ENCODE measurements at places on chromosomes 12 and 14. TPM values are rescaled to one million over a fixed set of nuclear protein-coding genes. Genes with fewer than 3 reads are reported as not detected.

DNA sequence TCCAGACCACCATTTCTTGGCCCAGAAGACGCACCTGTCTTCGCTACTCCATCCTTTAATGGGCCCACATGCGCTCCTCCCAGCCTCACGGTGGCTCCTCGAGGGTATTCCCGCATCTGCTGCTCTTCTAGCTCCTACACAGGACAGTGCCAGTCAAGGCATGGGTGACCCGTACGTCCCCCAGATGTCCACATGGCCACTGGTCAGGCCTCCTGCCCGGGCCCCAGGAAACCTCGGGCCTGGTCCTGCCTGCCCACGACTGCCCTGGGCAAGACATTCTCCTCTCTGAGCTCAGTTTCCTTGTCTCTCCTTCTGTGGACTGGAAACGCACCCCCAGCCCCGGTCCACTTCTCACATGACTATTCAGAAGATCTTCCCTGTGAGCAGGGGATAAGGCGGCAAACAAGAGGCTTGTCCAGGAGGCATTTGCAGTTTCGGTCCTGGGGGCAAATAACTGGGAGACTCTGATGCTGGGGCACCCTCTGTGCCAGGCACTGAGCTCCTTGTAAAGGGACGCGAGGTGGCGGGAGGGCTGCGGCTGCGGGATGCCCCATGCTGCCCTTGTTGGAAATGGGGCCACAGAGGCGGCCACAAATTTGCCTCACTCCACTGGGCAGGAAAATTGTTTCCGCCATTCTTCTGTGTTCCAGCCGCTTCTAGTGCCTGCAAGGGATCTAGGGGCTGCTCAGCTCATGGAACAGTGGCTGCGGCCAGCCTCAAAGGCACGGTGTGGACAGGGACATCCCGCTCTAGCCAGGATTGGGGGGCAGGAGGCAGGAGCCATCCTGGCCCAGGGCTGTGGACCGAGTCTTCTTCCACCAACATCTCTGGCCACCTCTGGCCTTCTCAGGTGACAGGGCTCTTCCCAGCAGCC is 6.8 kb upstream of the BEGAIN start:
- H3K36me3 ChIP-seq, result no peaks in the 10 kb centered on the region
- no peak for DNase-seq
- H3K27me3 ChIP-seq, result no peaks in the 10 kb centered on the region
- H3K27ac ChIP-seq, result no peak overlapping the region
- H3K4me3 ChIP-seq, result no peak overlapping the region

GRCh38 chr12:26090836-26091510 is 33.9 kb downstream of the BHLHE41 start:
- H3K27ac ChIP-seq, result no peak overlapping the region
- no peaks in the 10 kb centered on the region for H3K27me3 ChIP-seq
- H3K4me1 ChIP-seq, result no peaks in the 10 kb centered on the region
- H3K36me3 ChIP-seq, result no peaks in the 10 kb centered on the region

GRCh38 chr12:121026274-121027045 is 10.2 kb upstream of the C12orf43 start:
- no peaks in the 10 kb centered on the region for H3K4me1 ChIP-seq
- DNase-seq, result no peak
- H3K27ac ChIP-seq, result no peak overlapping the region

GRCh38 chr14:68983191-68983590 is 4.1 kb upstream of the ACTN1 start:
- no peak overlapping the region for H3K4me3 ChIP-seq
- H3K36me3 ChIP-seq, result no peaks in the 10 kb centered on the region
- H3K27ac ChIP-seq, result no peak overlapping the region
- no peaks in the 10 kb centered on the region for H3K27me3 ChIP-seq

ANO2 gene
- 16.8 TPM for total RNA-seq

- H3K27ac ChIP-seq, result no peak overlapping the region
- no peak overlapping the region for H3K4me3 ChIP-seq
- no peaks in the 10 kb centered on the region for H3K4me1 ChIP-seq
- no peaks in the 10 kb centered on the region for H3K27me3 ChIP-seq
- H3K36me3 ChIP-seq, result no peaks in the 10 kb centered on the region
These were observed 80.2 kb downstream of the RMST start for GRCh38 chr12:97542666-97543280.

Measured in breast epithelium (tissue), 4 donors.